ENCODE measurements at places on chromosomes 5 and 9. TPM values are rescaled to one million over a fixed set of nuclear protein-coding genes. Genes with fewer than 3 reads are reported as not detected.
A peak's percentile ranks its signal among the peaks of the same experiment; 100 is the strongest.

The MED27 gene
- polyA plus RNA-seq = 12.6 TPM

GRCh38 chr9:133635533-133636531 is at the start of gene DBH:
DBH (plus strand) TSS chr9:133636363; CDS start chr9:133636372, 9 bp downstream.
- DNase-seq = no peak

The NEURL1B gene
- 13.5 TPM for polyA plus RNA-seq

GRCh38 chr5:55440188-55440646 is 94.5 kb downstream of the PLPP1 start:
- DNase-seq = no peak

GRCh38 chr5:52748590-52748989 is 39.1 kb upstream of the ITGA1 start:
- no peak for DNase-seq

The CD74 gene
- 742 TPM for polyA plus RNA-seq

DNA sequence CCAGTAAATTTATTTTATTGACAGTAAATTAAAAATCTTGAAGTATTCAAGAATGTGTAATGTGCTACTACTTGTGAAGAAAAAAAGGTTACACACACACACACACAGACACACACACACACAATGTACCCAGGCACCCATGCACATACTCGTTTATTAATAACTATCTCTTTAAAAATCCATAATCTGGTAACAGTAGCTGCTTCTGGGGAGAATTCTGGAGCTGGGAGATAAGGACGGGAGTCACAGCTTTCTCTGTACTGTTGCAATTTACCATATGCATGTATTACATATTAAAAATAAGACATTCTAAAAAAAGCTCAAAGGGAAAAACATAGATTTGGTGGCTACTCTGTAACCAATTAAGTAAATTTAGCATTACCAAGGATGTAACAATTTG is 7.9 kb upstream of the C1QTNF2 start:
- no peak for DNase-seq

- no peak for DNase-seq
These were observed 139.2 kb upstream of the SMIM23 start for GRCh38 chr5:171646102-171647042.

The DNAI1 gene
- polyA plus RNA-seq = 0.24 TPM

The PLAC8L1 gene
- 0.54 TPM for polyA plus RNA-seq

The ELL2 gene
- polyA plus RNA-seq = 49.4 TPM

The TUSC1 gene
- 13.2 TPM for polyA plus RNA-seq

The FBXW11 gene
- 40.8 TPM for polyA plus RNA-seq

The MAP1B gene
- polyA plus RNA-seq = 31.0 TPM

DNA sequence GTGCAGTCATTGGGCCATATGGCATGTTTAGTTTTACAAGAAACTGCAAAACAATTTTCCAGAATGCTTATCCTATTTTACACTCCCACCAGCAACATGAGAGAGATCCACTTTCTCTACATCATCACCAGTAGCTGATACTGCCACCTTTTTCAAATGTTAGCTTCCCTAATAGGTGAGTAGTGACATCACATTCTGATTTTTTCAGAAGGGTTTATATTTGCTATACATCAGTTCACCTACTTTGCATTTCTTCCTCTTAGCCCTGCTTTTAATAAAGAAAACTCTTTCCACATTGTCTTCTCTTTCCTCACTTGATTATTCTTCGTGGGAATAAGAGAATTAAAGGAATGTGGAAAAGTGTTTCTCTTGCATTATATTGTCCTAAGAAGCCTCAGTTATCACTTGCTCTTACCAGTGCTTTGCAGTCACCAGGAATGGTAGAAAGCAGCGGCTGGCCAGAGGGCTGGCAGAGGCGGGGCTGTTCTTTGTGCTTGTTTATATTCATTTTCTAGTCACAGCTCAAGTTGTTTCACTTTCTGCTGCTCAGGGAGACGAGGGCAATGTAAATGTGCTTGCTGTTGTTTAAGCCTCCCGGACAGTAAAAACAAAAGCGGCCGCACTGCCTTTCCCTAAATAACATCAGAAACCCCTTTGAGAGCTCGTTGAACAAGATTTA is 164.8 kb downstream of the HSD17B3 start:
- peak; percentile 78 for DNase-seq

GRCh38 chr9:34957492-34958410 is at the start of gene PHF24:
PHF24 (plus strand) TSS chr9:34958285; CDS start chr9:34971299, 13,014 bp downstream.
- peak; percentile 12 for DNase-seq

GRCh38 chr5:78972654-78973428 is 12.3 kb downstream of the ARSB start:
- peak; percentile 24 for DNase-seq

DNA sequence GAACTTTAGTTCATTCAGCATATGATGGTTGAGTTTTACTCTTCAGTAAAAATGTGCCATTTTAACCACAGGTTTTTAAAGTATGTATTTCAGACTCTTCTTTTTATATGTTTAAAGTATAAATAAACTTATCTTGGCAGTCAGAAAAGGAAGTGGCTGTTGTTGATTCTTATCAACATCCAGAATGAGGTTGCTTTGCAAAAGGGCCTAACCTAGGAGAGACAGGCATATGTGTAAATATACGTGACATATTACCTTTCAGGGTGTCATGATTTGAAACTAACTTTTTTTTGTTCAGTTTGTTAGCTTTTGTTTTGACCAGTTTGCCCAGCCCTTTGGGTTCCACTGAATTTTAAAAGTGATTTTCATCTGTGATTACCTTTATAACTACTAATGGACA is 7.4 kb downstream of the SMARCA2 start:
- DNase-seq = no peak

DNA sequence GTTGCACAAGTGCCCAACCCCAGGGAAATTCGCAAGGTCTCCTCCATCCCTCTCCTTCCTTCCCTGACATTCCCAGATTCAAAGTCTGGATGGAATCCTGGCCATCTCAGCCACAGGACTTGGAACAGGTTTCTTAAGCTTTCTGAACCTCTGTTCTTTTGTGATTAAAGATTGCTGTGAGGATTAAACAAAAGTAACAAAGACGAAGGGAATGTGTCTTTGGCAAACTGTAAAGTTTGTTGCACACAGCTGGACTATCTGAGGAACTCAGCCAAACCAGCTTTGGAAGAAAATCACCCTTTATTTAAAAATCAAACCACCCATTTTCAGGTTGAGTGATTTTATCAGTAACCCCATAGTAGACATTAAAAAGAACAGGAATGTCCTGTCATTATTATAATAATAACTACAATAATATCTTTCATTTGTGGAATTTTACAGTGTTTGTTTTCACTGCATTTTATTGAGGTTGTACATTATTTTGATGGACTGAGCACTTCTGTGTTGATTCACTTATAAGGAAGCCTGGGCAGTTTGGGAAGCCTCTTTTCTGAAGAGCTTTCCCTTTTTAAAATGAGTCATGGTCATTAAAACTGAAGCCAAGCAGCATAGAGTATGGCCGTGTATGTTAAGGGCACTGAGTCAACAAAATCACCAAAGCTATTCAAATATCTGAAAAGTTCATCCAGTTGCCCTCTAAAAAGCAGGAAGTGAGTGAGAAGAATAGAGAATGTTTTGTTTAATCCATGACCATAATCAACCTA is 310.2 kb downstream of the AGTPBP1 start:
- DNase-seq = no peak

DNA sequence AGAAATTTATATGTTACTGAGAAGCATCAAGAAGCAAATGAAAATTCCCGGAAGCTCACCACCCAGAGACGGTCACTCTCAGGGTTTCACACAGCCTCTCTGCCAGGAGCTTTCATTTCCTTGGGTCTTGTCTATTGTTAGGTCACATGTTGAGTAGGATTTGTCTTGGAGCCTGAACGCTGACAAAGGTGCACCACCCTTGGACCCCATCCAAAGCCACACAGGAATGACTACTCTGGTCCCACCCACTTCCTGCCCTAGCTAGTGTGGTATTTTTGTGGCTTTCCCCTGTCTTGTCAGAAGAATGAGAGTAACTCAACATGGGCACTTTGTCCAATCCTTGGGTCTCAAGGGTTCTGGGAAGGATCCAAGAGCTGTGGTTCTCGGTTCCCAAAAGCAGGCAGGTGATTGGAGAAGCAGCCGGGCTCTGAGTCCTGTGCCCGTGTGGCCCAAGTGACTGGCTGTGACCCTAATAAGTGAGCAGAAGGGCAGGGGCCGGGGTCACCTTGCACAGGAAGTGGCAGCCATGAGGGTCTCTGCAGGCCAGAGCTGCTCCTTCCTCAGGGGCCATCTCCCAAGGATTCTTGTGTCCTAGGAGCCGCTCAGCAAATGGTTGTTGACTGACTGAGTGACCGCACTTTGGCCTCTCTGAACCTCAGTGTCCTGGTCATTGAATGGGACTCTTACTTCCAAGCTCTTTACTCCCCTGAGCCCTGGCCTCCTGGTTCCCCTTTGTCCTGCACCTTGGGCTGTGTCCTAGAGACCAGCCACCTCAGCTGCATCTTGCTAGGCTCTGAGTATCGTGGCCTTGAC is 6.9 kb downstream of the FGD3 start:
- no peak for DNase-seq

- no peak for DNase-seq
These were observed 159.5 kb downstream of the GNA14 start for GRCh38 chr9:77488439-77489126.
